Epithelial cell of proximal tubule (primary cell): ENCODE measurements at places on chromosomes 5 and 9.

- peak; percentile 42 for DNase-seq
Observed at GRCh38 chr9:90642570-90643539, at the start of gene DIRAS2. Gene DIRAS2, minus strand, starts transcription at chr9:90642824. Its CDS starts 28,997 bp downstream, at chr9:90613827.

DNA sequence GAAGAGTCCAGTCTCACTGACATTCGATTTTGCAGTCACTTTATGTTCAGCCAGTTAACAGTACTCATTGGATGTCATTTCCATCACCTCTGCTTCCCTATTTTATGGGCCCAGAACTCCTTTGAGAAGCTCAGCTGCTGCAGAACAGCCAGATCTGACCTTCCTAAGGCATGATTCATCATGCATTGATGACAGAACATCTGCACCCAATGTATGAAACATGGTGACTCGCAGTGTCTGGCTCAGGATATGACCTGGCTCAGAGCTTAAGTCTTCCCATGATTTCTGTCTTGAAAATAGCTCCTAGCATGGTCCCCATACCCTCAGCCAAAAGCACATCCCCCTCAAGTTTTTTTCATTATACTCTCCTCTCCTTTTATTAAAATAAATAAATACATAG is 92.6 kb upstream of the TRIM32 start:
- DNase-seq, result peak; percentile 52

GRCh38 chr9:33620738-33621439 is 96.8 kb downstream of the ANKRD18B start:
- no peak for DNase-seq

GRCh38 chr5:178322736-178323540 is 90.3 kb upstream of the PHYKPL start:
- no peak for DNase-seq

DNA sequence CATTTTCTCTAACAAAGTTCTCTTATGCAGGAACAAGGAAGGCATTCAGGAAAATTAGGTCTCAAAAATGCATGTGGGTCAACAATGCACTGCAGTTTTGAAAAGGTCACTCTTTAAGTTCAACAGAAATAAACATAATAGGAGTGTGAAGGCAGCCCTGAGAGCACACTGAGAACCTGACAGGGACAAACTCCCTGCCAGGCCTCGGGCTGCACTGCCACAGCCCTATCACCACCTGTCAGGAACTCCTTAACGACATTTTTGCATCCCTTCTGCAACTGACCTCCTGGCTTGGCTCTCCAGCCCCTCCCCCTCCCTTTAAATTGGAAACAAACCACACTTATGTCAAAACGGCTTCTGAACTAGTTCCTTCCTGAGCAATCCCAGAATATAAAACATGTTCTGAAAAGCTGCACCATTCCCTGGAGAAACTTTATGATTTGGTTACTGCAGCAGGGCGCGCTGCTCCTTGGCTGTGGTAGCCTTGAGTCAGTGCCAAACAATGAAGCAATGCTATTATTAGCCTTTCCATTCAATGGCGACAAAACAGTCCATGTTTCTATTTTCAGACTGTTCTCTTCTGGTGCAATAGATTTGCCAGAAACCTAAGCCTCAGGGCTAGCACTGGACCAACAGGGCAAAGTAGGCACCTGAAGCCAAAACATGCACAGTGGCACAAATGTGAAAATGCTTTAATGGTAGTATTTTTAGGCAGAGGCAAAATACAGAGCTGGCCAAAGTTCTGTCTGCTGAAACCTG is 160.1 kb upstream of the ZNF608 start:
- no peak for DNase-seq

GRCh38 chr5:139051392-139051791 is 146.8 kb downstream of the SIL1 start:
- no peak for DNase-seq

- peak; percentile 46 for DNase-seq
Observed at GRCh38 chr5:43193181-43193893, 1.3 kb downstream of the NIM1K start.

DNA sequence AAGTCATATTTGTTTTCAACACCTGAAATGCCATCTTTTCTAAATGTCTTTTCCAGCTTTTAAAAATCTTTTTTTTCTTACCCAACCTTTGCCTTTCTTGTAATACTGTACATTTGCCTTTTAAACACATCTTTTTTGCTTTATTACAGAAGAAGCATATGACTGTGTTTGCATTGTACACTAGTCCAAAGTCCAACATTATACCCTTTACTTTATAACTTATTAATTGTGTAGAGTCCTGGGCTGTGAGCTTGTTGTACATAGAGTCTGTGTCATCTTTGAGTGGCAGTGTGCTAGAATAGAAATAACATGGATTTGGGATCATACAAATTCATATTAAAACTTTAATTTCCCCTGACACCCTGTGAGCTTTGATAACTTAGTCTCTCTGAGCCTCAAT is 23.7 kb downstream of the CWC27 start:
- no peak for DNase-seq

DNA sequence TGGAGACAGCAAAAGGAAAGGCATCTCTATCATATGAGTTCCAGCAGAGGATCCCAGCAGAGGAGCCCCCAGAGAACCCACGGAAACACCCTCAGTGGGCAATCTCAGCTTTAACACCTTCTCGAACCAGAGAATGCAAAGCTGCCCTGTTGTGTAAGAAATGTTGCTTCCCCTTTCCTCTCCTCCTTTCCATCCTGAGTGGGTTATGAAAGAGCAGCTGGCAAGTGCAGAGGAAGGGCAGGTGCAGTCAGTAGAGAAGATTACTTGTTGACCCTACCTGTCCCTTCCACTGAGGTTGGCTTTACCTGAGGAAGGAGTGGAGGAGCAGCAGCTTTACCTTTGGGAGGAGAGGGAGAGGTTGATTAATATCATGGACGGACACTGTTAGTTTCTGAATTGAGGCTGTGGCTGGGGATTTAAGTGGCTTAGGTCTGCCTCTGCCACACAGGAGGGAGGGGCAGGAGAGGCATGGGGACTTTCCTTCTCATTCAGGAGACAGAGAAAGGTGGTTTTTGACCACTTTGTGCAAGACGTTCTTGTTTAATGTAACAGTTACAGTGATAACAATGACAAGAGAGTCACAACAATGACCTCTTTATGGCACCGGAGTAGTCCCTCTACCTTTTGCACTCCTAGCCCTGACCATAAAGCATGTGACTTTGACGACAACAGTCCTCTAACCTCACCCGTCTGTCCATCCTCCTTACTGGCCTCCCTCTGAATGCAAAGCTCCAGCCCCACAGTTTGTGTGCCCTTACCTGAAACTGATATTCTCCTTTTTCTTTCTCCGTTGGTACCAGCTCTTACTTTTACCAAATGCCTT is 254.8 kb downstream of the NSG2 start:
- no peak for DNase-seq

DNA sequence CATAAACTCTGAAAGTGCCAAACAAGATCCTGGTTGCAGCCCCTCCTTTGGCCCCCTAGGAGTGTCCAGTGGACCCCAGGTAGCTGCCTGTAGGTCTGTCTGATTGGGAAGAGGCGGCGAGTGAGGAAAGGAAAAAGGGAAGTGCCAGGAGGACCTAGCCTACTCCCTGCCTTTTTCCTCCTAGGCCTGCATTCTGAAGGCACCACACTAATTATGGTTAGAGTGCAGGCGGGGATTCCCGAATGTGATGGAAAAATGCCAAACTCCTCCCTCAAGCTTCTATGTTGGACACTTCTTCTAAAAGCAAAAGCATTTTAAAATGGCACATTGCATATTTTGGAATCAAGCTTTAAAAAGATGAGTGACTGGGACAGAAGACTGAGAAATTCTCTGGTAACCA is 83.2 kb upstream of the SMIM15 start:
- no peak for DNase-seq

DNA sequence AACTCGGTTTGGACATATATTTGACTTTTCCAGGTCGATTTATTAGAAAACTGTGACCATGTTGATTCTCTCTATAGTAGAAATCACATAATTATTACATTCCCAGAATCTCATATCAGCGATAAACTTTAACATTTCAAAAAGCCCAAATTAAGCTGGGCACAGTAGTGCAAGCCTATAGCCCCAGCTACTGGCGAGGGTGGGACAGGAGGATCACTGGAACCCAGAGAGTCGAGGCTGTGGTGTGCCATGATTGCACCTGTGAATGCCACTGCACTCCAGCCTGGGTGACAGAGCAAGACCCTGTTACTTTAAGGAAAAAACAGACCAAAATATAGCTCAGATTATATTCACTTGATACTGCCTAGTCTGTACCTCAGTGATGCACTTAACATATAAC is 128.9 kb downstream of the CPLANE1 start:
- DNase-seq, result no peak

DNA sequence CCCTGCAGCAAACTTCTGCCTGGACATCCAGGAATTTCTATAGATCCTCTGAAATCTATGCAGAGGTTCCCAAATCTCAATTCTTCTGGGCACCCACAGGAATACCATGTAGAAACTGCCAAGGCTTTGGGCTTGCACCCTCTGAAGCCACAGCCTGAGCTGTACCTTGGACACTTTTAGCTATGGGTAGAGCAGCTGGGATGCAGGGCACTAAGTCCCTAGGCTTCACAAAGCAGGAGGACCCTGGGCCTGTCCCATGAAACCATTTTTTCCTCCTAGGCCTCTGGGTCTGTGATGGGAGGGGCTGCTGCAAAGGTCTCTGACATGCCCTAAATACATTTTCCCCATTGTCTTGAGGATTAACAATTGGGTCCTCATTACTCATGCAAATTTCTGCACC is 12.3 kb downstream of the SPATA31D3 start:
- no peak for DNase-seq

DNA sequence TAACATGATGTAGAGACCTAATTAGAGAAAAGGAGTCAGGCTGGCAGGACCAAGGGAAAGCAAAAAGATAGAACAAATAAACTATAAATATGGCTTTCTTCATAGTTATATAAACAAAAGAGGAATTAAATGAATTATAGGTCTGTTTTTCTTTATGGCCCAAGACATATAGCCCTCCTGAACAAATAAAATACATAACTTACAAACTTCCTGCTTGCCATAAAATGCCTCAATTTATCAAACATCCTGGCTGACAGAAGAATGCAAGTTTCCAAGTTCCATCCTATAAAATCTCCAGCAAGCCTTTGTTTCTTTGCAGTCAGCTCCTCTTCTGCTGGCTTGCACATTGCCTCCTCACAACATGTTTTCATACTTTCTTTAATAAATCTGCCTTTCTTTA is 31.3 kb upstream of the IRGM start:
- DNase-seq, result no peak

DNA sequence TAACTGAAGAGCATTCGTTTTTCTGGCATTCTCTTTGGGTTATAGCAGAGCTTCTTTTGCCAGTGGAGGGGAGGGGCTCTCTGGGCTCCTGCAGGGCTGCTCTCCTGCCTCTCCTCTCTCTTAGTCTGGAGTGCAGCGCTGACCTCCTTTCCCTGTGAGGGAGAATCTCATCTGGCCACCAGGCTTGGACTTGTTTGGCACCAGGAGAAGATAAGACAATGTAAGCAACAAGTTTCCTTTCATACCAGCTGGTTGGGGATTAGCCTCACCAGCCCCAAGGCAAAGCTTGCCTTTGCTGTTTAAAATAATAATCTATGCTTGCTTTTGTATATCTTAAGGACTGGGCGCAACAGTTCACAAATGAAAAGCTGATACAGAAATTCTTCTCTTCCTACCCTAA is 196.4 kb downstream of the TLE4 start:
- no peak for DNase-seq

- no peak for DNase-seq
Observed at GRCh38 chr5:32419791-32420190, 24.7 kb downstream of the ZFR start.
